Activated naive CD8-positive, alpha-beta T cell treated with anti-CD3 and anti-CD28 coated beads, Interleukin-2, amount 10 ng/mL, durations not matched to agents 7 days and 5 days (primary cell): ENCODE measurements at places on chromosomes 2 and 18. TPM values are rescaled to one million over a fixed set of nuclear protein-coding genes. Genes with fewer than 3 reads are reported as not detected.
A peak's percentile ranks its signal among the peaks of the same experiment; 100 is the strongest.

DNA sequence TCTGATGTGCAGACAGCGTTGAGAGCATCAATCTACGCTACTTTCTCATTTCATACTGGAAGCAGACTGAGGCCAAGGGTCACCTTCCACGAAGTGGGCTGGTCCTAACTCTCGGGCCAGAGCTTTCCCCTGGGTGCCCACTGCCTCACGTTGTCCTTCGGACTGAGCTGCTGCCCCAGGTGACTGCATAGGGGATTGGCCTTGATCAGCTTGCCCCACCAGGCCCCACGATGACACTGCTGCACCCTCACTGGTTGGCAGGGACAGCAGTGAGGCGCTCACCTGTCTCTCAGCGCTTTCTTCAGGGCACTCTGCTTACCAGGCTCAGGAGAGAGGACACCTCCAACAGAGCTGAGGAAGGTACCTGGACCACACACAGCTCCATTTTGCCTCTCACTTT lies 47.3 kb downstream of the CABLES1 start:
- H3K27ac ChIP-seq: no peak overlapping the region
- H3K4me3 ChIP-seq: no peak overlapping the region

GRCh38 chr2:57878171-57878865 lies 168.3 kb upstream of the VRK2 start:
- H3K36me3 ChIP-seq: no peaks in the 10 kb centered on the region
- no peaks in the 10 kb centered on the region for H3K4me1 ChIP-seq
- no peak overlapping the region for H3K27ac ChIP-seq
- H3K27me3 ChIP-seq: no peaks in the 10 kb centered on the region
- no peak overlapping the region for H3K4me3 ChIP-seq
- DNase-seq: no peak

GRCh38 chr2:213232649-213233437 lies 51.4 kb upstream of the SPAG16 start:
- H3K4me1 ChIP-seq: peaks cover 25% of the 10 kb centered on the region
- H3K27ac ChIP-seq: peak overlapping the region; percentile 80
- peak; percentile 38 for DNase-seq
- H3K36me3 ChIP-seq: no peaks in the 10 kb centered on the region
- H3K27me3 ChIP-seq: peaks cover 18% of the 10 kb centered on the region

RGPD4 gene
- total RNA-seq: 0.61 TPM

SNORC gene
- total RNA-seq: 2.1 TPM
